NCI-H748 treated with DMSO at 0.1 percent for 48 hours (cell line): ENCODE measurements at places on chromosomes 13 and 19.

DNA sequence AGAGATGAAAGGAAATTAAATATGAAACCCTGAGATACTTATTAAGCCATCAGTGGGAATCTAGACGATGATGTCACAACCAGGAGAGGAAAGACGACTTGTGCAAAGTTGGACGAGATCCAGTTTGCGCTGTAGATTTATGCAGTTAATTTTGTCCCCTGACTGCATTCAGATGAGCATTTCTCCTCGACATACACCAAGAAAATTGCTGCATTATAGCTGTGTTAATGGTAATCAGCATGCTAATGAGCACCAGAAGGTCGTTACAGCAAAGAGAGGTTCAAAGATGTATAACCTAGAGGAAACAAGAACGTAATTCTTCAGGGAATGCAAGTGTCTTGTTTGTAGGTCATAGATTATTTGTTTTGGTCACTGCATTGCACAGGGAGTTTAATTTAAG lies 371.7 kb downstream of the RBM26 start:
- no peak for DNase-seq

DNA sequence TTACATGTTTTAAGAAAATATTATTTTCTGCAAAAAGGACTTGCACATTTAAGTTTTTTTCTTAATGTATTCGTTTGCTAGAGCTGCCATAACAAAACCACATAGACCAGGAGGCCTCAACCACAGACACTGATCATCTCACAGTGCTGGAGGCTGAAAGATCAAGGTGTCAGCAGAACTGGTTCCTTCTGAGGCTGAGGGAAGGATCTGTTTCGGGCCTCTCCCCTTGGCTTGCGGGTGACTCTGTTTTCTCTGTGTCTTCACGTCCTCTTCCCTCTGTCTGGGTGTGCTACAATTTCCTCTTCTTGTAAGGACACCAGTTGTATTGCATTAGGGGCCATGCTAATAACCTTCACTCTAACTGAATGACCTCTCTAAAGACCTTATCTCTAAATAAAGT lies 364.2 kb downstream of the IRS2 start:
- no peak for DNase-seq

GRCh38 chr13:37576601-37577000 lies 22.0 kb downstream of the POSTN start:
- DNase-seq, result no peak

DNA sequence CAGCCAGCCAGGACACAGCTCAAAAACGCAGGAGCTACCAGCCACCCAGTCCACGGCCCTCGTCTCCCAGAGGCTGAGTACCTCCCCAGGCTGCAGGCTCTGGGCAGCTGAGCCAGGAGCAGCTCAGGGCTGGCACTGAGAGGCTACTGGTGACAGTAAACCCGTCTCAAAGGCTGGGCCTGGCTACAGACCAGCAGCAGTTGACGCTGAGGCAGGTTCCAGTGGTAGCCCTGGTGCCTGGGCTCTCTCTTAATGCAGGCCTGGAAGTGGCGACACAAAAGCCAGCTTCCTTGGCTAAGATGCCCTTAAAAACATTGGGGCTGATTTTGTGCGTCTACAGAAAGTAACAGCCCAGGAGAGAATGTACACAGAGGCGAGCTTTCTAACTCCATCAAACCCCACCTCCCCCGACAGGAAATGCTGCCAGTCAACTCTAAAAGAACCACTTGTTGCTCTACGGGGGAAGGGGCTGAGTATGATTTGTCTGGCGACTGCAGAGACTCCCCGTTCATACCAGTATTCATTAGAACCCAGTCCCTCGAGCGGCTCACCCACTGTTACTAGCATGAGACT lies 126.3 kb downstream of the STK24 start:
- no peak for DNase-seq

DNA sequence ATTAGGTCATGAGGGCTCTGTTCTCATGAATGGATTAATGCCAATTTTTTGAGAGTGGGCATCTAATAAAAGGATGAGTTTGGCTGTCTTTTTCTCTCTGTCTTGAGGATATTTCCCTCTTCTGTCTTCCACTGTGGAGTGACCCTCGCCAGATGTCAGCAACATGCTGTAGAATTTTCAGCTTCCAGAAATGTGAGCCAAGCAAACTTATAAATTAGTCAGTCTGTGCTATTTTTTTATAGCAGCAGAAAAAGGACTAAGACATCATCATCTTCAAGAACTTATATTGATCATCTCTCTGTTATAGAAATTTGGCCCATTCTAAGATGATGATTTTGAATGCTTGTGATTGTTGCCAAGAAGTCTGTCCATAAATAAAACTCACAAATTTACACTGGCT lies 431.4 kb downstream of the FGF9 start:
- DNase-seq, result no peak

DNA sequence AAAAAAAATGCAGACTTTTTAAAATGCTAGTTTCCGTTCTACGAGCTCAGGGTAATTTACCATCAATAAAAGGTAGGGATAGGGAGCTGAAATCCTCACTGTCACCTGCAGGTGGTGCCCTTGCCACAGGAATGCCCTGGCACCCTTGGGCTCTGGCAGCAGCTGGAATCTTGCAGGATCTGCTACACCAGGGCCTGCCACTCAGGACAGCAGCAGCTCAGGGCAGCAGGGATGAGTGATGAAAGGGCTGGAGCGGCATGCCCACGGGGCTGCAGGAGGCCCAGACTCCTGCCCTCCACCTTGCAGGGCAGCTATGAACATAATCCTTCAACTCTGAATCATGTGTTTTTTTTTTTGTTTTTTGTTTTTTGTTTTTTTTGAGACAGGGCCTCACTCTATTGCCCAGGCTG lies 54.0 kb downstream of the GNG7 start:
- DNase-seq, result peak; percentile 53
